Mesothelial cell of epicardium (in vitro differentiated cells): ENCODE measurements at places on chromosomes 4 and X. TPM values are rescaled to one million over a fixed set of nuclear protein-coding genes. Genes with fewer than 3 reads are reported as not detected.

Gene PRSS12
- 43.5 to 46.7 TPM (median 46.2 TPM) in 3 replicates for total RNA-seq

Gene LNX1
- total RNA-seq: 12.7 to 14.0 TPM (median 13.0 TPM) in 3 replicates

Gene DNAJB14
- total RNA-seq: 53.2 to 57.2 TPM (median 55.9 TPM) in 3 replicates

DNA sequence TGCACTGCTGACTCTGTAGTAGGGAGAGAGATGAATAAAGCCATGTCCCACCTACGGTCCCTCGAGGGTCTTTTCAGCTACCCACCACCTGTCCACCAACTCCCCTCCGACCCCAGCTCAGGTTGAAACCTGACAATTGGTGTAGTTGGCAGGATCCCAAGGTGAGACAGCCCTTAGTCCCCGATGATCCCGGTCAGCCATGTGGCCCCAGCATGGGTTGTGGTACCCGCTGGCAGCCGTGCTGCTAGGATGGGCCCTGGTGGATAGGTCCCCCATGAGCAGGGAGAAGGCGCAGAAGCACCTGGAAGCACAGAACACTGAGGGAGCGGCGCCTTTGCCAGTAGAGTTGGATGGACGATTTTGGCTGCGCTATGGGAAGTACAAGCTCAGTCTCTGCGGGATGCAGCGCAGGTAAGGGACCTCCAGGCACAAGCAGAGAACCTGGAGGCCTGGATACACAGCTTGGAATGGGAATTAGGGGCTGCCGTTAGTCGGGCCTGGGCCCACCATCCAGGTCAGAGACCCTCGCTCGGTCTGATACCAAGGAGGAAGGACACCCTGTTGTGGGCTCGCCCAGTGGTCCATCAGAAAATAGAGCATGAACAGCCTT lies 694.6 kb upstream of the AGA start:
- no peak for DNase-seq

- DNase-seq: no peak
Observed at GRCh38 chrX:78375894-78376293, 48.5 kb upstream of the CYSLTR1 start.

- DNase-seq: no peak
Observed at GRCh38 chr4:140718241-140718952, 37.8 kb downstream of the TBC1D9 start.

DNA sequence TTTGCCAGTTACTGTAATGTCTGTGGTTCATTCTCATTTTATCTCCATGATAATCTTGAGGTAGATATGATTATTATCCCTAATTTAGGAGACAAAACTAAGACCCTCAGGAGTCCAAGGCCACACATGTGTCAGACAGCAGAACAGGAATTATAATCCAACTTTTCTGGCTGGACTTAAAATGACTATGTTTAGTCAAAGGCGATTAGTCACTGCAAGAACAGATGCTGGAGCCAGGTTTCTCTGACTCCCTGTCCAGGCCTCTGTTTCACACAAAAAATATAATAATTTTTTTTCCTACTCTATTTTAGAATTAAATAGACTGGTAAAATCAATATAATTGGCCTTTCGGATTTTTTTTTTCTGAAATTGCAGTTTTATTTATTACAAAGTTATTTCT lies 56.7 kb upstream of the TMEM131L start:
- no peak for DNase-seq

DNA sequence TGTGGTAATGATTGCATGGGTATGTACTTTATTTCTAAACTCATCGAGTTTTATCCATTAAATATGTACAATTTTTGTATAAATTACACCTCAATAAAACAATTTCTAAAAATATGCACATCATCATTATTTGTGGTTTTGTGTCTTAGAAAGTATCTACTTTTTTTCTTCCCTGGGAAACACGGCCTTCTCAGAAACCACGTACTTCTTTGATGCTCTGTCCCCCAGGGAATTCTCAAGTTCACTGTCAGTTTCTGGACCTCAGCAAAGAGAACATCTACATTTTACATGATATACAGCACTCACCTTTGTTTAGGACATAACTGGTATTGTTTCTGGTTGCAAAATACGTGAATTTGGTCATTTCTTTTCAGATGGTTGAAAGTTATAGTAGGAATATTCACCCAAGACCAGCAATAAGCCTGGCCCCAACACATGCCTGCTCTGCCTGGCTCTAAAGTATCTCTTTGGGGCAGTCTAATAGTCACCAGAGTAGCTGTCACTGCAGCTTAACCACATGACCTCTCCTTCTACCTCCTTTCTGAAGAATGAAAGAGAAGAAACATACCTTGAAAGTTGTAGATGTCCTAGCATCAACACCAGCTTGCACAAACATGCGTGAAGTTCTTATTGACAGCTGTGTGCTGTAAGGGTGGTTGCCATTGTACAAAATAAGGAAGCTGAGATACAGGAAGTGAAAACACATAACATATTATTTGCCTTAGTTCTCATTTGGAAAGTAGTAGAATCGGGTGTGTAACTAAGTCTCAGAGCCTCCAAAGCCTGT lies 48.4 kb upstream of the SPANXN4 start:
- DNase-seq: no peak

- DNase-seq: no peak
Observed at GRCh38 chr4:26005764-26006163, 91.7 kb downstream of the SMIM20 start.

DNA sequence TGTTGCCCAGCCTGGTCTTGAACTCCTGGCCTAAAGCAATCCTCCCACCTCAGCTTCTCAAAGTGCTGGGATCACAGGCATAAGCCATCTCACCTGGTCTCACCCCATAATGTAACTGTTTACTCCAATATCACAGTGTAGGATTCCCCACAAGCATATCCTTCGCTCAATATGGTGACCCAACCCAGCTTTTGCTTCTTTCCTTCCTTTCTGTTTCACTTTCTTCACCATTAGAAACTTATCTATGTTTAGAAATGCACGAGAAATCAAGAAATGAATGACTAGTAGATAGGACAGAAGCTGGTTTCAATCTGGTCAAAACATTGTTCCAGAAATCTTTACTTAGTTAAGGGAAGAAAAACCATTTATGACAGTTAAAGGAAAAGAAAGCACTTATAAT lies 18.9 kb downstream of the TSPAN5 start:
- no peak for DNase-seq

DNA sequence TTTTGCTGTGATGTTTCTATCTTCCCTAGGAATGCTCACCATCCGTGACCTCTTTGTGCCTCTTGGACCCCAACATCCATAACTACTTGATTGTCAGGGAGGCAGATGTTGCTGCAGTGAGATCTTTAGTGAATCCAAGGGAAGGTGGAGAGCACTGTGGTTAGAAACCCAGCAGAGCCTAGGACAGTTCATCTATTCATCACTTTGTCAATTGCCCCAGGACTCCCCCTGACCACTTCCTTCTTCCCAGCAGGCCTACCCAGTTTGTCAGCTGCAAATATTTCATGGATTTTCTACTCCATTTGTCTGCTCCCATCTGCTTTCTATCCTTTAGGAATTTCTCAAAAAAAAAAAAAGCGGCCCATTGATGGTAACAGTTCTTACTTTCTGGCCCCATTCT lies 942.8 kb downstream of the PCDH7 start:
- no peak for DNase-seq

DNA sequence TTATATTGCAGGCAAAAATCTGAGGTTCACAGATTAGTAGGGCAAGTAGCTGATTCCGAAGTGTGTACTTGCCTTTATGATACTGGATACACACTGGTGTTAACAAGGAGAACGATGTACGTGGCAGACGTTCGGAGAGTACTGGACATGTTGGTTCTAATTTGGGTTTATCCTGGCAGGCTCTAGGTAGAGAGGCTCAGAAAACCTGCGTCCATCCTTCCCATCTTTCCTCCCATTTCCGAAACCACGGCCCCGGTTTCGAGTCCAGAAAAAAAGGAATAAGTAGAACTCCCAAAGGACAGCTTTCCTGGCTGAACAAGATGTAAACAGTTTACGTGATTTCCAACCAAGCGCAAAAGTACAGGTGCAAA lies 351 bp upstream of the SLC30A9 start:
- no peak for DNase-seq

DNA sequence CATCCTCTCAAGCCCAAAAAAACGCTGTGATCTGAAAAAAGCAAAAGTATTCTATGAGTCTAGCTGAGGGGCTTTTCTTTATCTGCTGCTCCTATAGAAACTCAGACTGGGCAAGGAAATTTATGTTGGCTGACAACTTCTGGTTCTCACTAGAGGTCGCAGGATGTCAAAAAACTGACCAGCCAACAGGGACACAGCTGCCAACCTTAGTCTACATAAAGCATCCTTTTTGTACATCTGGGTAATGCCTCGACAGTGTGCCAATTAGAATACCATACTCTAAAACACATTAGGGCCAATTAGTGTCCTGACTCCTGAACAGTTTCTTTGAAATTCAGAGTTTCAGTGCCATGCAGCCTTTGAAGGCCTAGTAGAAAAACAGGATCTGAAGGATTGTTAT lies 8.8 kb upstream of the TLL1 start:
- DNase-seq: no peak

GRCh38 chr4:82422616-82423015 lies 7.6 kb downstream of the HNRNPDL start:
- DNase-seq: no peak

DNA sequence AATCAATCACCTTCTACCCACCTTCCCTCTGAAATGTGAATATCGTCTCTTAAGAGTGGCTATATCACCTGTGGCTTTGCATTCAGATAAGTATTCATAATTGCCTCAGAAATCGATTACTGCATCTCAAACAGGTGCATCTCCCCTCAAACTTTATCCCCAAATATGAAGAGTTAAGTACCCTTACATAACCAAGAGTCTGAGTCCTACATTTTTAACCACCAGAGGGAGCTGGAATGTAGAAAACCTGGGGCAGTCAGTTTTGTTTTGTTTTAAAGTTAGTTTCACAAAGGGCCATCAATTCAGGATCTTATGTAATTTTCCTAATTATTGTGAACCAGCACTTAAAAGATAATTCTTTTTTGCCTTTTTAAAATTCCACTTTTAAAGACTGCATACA lies 5.7 kb downstream of the TCEANC start:
- DNase-seq: no peak

- DNase-seq: no peak
Observed at GRCh38 chr4:114752391-114753165, 154.0 kb downstream of the UGT8 start.

DNA sequence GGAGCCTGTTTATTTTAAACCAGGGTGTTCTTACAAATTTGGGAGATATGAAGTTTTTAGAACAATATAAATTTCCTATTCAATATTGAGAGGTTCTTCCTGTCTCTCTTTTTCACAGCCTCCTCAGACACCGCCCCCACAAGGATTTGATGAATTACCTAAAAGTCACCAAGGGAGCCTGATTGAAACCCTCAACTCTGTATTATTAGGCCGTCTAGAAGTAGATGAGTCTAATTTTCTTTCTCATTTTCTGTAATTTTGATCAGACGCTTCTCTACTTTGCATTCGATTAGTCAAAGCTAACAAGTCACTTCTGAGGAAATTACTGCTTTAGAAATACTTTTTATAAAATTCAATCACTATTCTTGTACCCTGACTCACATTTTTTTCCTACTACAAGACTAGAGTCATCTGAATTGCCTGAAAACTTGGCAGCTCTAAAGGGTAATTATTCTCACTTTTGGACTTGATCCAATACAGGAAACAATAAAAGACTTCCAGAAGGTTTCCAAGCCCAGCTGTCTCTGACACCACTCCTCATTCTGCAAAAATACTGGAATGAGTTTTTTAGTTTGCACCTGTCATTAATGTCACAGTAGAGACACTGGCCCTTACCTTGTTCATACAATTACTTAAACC lies 111.2 kb downstream of the ELOVL6 start:
- DNase-seq: no peak

- DNase-seq: no peak
Observed at GRCh38 chr4:48445704-48446103, 37.4 kb upstream of the SLC10A4 start.

DNA sequence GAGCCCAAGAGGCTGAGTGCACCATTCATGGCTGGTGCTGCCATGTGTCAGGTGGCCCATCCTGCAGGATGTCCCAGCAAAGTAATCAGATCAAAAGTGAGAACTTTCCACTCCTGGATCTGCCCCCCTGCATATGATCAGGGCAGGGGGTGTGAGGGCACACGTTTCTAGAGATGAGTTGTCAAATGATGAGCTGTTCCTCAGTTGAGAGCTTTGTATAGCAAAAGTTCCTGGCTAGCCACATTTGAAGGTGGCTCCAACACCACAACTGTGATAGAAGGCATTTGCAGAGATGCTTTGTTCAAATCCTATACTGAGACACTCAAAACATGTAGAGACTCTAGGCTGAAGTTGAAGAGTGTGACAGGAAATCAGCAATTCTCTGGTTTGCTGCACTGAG lies 501.8 kb downstream of the BCOR start:
- DNase-seq: no peak
